ENCODE measurements at places on chromosomes 16 and 17.

- DNase-seq, result no peak
Measured at GRCh38 chr16:88610080-88610479, 28.3 kb upstream of the IL17C start.

DNA sequence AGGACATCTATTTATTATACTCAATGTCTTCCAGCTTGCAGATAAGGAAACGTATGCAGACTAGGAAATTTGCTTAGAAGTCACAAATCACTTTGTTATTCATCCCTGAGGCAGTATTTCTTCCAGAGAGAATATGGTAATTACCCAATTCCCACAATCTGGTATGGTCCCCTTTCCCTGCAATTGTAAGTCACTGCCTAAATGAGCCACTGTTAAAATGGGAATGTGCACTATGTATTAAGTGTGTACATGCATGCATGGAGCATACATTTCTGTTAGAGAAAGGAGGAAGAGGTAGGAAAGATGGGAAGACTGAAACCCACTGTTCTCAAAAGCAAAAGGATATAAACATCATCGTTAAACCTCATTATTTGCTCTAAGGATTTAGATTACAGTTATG is 10.0 kb downstream of the NUFIP2 start:
- no peak for DNase-seq

- no peak for DNase-seq
Measured at GRCh38 chr16:46745617-46746016, 2.5 kb downstream of the MYLK3 start.

GRCh38 chr16:13907431-13907830 is 12.5 kb upstream of the ERCC4 start:
- no peak for DNase-seq

GRCh38 chr17:79465011-79465680 is 145.7 kb downstream of the RBFOX3 start:
- no peak for DNase-seq

- DNase-seq, result peak; percentile 93
Measured at GRCh38 chr16:53090591-53091411, 36.0 kb downstream of the CHD9 start.

GRCh38 chr16:2002406-2003230 is 7.0 kb downstream of the ZNF598 start:
- no peak for DNase-seq
